Lung microvascular endothelial cell (primary cell): ENCODE measurements at places on chromosomes 4 and X. TPM values are rescaled to one million over a fixed set of nuclear protein-coding genes. Genes with fewer than 3 reads are reported as not detected.

Gene LIN54
- 6.3 and 7.5 TPM in 2 replicates for total RNA-seq

Gene NAP1L2
- total RNA-seq, result 0.65 and 2.0 TPM in 2 replicates

GRCh38 chr4:5717449-5718158, 6.6 kb downstream of the EVC start:
- no peak for DNase-seq

DNA sequence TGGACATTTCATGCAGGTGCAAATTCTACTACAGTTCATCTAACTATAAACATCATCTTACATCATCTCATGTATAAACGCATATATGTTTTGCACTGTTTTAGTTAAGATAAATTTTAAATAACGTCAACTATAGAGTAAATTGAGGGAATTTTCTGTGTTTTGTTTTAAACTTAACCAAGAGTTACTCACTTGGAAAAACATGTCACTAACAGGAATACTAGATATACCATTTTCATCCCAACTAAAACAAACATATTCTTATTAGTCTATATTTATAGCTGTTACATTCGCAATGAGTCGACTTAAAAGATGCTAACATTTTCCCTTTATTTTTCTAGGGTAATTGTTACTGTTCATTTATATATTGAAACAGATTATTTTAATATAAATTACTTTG, 159.6 kb downstream of the PDGFC start:
- DNase-seq, result no peak

- no peak for DNase-seq
These were observed 16.7 kb upstream of the PSAPL1 start for GRCh38 chr4:7451434-7451789.

GRCh38 chrX:3076416-3076991, 35.2 kb downstream of the ARSF start:
- no peak for DNase-seq
